Activated CD4-positive, alpha-beta memory T cell treated with anti-CD3 and anti-CD28 coated beads, Interleukin-2, amount 10 ng/mL, durations not matched to agents 7 days and 5 days (primary cell): ENCODE measurements at places on chromosomes 6 and 20.

DNA sequence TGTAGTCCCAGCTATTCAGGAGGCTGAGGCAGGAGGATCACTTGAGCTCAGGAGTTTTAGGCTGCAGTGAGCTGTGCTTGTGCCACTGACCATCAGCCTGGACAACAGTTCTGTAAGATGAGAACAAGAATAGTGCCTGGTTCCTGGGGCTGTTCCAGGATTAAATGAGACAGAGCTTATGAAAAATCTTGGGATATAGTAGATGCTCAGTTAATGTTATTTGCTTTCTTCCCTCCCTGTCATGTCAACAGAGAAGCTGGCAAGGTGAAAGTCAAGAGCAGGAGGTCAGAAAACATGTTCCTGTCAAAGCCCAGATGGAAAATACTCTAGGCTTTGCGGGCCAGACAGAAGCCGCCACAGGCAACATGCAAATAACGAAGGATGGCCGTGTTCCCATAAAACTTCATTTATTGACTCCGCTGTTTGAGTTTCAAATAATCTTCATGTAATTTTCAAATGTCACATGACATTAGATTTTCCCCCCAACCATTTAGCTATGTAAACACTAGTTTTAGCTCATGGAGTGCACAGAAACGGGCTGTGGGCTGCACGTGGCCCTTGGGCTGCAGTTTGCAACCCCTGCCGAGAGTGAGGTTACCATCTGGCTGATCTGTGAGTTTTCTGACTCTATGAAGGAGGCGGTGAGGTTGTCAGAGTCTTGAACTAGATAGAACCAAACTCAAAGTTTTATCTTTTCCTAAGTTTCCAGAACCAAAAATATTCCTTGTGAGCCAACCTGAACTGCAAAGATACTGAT is 63.4 kb upstream of the PMEPA1 start:
- DNase-seq: no peak

DNA sequence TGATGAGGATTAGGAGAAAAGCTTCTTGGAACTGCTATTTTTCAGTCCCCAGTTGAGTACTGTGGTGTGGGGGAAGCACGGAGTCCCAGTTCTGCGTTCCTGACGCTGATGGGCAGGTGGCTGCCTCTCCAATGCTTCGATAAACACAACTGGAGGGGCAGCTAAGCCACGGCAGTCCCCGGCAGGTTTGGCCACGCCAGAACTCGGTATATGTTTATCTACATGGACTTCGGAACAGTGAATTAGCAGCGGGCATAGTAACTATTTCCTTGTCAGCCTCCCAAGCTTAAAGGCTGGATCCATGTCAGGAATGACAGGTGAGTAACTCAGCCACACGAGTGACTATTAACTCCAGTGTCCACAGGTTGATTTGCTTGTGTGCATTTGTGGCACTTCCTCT is 354.4 kb downstream of the ZFAND3 start:
- no peak for DNase-seq

GRCh38 chr6:170031684-170032121 is 259.2 kb downstream of the DLL1 start:
- DNase-seq: no peak

DNA sequence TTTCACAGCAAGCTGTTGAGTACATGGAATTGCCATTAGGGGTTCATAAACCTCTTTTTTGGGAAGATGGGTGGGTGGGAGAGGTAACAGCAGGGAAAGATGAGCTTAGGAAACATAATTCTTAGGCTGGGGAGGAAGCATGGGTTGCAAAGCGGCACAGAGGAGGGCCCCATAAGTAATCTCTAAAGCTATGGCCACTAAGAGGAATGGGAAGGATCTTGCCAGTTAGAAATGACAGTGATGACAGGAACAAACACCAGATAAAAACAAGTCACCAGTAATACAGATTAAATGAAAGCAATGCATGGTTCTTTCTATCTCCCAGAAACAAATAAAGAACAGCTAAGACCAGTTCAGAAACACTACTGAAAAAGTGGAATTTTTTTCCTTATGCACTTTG is 31.0 kb upstream of the PRELID3B start:
- DNase-seq: no peak

DNA sequence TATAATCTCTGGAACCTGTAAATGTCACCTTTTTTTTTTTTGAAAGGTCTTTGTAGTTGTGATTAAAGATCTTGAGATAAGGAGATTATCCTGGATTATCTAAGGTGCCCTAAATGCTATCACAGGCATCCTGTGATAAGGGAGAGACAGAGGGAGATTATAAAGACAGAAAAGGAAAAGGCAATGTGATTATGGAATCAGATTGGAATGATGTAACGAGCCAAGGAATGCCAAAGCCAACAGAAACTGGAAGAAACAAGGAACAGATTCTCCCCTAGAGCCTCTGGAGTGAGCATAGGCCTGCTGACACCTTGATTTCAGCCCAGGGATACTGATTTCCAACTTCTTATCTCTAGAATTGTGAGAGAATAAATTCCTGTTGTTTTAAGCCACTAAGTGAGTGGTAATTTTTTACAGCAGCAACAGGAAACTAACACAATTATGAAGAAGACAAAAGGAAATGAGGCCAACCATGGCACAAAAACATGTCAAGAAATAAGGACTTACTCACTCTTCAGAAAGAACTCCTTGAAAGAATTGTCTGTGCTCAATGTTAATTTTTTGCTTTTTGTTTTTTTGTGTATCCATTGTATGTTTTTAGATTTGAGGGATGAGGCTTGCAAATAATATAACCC is 82.7 kb downstream of the CFAP61 start:
- DNase-seq: no peak

GRCh38 chr20:45368221-45368980 is 5.4 kb downstream of the SYS1 start:
- peak; percentile 61 for DNase-seq

DNA sequence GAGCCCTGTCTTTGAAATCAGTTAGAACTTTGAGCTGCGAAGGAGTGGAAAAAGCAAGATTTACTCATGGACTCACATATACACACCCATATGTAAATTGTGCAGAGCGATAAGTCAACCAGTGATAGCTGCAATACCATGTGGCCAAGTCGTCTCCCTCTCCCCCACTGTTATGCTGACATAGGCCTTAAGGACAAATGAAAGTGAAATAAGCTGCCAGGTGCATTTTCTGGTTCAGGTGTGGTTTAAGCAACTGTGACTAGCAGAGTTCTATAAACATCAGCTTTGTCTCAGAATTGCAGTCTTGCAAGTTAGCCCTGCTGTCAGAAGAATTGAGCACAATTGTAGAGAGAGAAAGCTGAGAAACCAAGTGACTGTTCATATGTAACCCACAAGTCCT is 9.6 kb downstream of the FAM83B start:
- DNase-seq: no peak

- DNase-seq: no peak
Observed at GRCh38 chr6:88565409-88565811, 398.0 kb downstream of the RNGTT start.

DNA sequence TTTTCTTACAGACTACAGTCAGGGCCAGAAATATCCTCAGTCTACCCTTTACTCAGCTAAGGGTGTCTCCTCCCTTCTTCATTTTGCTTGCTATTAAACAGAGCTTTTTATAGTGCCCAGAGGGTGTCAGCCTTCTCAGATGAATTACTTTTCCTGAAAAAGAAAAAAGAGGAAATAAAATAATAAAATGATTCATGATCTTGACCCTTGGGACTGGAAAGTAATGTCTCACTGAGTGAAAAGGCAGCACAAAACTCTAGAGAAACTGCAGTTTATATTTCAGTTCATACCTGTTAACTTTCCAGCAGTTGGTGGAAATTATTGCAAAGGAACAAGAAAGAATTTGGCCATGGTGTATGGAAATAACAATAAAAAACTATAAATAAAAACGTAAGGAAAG is 170.6 kb downstream of the IBTK start:
- DNase-seq: no peak

DNA sequence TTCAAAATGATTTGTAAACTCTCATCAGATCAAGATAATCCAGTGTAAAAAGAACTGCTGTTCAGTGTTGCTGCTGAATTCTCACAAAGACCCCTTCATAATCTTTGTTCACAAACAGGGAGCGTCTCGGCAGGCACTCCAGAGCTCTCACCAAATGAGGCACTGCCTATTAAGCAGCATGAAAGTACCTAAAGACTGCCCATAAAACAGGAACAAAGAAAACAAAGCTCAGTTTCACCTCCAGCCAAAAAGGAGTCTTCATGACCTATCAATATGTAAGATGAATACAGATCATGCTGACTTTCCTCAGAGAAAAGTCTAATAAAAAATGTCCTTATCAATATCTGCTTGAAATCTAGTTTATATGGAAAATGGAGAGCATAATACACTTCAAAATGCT is 41.8 kb downstream of the GPR63 start:
- no peak for DNase-seq

- peak; percentile 92 for DNase-seq
Observed at GRCh38 chr6:167350731-167351655, 26.1 kb downstream of the TTLL2 start.

DNA sequence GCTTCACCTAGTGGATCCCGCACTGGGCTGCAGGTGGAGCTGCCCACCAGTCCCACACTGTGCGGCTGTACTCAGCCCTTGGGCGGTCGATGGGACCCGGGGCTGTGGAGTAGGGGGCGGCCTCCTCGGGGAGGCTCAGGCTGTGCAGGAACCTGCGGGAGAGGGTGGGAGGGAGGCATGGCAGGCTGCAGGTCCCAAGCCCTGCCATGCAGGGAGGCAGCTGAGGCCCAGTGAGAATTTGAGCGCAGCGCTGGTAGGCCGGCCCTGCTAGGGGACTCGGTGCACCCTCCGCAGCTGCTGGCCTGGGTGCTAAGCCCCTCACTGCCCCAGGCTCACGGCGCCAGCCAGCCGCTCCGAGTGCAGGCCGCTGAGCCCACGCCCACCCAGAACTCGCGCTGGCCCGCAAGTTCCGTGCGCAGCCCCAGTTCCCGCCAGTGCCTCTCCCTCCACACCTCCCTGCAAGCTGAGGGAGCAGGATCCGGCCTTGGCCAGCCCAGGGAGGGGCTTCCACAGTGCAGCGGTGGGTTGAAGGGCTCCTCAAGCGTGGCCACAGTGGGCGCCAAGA is 1407.6 kb downstream of the EPHA7 start:
- no peak for DNase-seq

- no peak for DNase-seq
Observed at GRCh38 chr6:14211562-14211942, 94.0 kb downstream of the CD83 start.

GRCh38 chr6:92376691-92377090 is 1042.7 kb downstream of the EPHA7 start:
- DNase-seq: no peak

DNA sequence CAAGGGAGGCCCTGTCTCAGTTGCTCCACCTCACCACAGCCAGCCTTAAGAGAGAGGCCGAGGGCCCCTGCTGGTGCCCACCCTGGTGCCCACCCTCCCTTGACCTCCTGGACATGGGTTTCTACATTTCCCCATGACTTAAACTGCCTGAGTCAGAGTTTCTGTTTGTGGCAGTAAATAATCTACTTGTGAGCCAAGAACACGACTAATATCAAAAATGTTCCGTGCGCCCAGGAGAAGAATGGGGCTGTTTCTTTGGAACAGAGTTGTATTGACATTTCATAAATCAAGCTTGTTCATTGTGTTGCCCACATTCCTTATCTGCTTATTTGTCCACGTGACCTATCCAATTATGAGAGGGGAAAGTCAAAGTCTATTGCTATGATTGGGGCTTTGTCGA is 143.5 kb downstream of the ANKRD60 start:
- no peak for DNase-seq

- DNase-seq: no peak
Observed at GRCh38 chr6:13923527-13924145, 1.1 kb upstream of the RNF182 start.

- DNase-seq: no peak
Observed at GRCh38 chr6:85662251-85662650, 19.6 kb upstream of the SYNCRIP start.

DNA sequence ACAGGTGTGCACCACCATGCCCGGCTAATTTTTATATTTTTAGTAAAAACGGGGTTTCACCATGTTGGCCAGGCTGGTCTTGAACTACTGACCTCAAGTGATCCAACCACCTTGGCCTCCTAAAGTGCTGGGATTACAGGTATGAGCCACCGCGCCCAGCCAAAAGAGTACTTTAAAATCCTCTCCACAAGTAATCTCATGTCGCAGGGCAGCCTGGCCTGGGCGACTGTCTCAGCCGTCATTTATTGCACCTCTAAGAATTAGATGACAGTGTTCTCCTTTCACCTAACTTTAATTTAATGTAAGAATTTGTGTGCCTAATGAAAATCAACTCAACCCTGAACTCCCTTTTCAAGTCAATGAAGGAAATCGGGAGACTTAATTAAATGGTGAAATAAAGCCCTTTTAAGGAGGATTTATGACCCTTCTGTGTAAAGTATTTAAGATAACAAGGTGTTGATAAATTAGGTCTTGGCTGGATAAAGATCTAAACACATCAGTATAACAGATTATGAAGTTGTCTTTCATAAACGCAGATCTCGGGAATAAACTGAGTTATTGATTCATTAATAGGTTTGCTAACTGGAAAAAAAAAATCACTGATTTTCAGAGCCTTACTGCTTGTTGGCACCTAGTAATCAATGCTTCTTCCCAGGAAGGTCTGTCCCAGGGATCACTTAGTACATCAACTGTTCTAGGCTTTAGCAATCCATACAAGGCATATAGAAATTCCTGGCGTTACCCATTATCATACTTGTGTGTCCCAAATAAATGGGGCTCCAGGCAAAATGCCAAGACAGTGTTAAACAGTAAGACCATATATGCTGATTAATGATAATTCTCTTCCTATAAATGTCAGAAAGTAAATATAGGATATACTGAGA is 209.3 kb downstream of the GMDS start:
- DNase-seq: no peak

GRCh38 chr6:144730088-144730645 is 445.0 kb downstream of the UTRN start:
- DNase-seq: no peak

DNA sequence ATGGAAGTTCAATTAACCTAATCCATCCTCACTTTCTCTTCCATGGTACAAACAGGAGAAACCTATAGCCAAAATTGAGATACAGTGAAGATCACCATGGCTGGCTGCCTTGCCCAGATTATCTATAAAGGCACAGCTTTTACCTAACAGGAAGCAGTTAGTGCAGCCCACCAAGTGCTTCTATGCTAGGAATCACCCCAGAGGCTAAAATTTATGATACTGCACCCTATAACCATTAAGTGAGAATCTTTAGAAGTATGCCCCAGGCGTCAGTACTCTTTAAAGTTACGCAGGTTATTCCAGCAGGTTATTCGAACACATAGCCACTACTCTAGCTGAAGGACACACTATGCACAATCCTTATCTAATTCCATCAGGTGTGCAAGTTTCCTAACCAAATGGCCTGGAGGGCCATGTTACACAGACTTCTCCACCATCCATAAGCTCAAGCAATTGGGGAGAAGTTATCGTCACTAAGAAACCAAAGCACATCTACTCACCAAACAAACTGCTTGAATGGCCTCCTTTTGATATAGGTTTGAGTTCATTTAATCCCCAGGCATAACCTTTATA is 43.1 kb downstream of the MAN1A1 start:
- DNase-seq: no peak
